ENCODE measurements at places on chromosomes 1 and 21.
A peak's percentile ranks its signal among the peaks of the same experiment; 100 is the strongest.

DNA sequence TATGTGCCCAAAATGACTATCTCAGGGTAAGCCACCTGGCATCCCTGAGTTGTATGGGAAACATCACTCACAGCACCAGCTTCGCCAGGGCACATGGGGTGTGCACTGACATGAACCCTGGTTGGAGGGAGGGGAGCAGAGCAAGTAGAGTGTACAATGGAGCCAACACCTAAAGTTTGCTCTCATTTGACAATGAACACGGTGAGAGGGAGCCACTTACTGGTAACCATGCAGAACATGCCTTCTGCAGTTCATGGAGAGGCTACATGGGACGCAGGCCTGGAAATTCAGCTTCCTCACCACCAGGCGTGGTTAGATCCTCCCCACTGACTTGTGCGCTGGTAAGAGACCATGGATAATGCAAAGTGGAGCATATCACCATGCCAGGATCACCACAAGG, 10.0 kb upstream of the CPLANE2 start:
- DNase-seq, result no peak

GRCh38 chr21:37455504-37455911, 88.9 kb downstream of the DYRK1A start:
- DNase-seq, result no peak

DNA sequence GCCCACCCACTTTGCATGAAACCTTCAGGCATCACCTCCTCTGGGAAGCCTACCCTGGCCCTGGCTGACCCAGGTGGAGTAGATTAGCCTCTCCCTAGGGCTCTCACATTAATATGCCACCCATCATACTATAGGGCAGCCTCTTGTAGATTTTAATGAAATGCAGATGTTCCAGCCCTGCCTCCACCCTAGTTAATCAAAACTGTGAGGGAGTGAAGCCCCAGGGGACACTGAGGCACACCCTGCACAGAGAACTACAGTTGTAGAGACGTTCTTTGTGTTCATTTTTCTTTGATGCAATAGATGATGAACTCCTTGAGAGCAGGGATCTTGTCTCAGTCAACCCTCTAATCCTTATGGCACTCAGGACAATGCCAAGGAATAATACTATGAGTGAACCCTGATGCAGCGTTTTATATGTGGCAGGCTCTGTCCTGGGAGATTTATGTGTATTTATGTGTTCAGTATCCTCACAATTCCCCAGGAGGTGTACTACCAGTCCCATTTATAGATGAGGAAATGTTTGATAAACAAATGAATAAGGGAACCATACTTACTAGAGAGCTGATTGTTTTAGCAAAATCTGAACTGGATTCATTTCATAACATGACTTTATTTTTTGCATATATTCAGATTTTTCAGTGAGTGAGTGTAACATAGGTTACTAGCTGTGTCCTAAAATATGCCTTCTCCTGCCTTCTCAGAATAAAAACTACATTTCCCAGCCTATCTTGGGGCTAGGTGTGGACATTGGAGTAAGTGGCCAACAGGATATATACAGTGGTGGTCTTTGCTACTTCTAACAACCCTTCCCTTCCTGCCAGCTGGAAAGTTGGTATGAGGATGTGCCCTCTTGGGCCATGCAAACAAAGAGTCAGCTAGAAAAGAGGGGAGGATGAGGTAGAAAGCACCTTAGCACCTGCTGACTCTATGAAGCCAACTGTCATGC, 23.5 kb upstream of the PRELP start:
- DNase-seq, result no peak

- no peak for DNase-seq
These were observed 27.8 kb downstream of the IGFN1 start for GRCh38 chr1:201218409-201218808.

DNA sequence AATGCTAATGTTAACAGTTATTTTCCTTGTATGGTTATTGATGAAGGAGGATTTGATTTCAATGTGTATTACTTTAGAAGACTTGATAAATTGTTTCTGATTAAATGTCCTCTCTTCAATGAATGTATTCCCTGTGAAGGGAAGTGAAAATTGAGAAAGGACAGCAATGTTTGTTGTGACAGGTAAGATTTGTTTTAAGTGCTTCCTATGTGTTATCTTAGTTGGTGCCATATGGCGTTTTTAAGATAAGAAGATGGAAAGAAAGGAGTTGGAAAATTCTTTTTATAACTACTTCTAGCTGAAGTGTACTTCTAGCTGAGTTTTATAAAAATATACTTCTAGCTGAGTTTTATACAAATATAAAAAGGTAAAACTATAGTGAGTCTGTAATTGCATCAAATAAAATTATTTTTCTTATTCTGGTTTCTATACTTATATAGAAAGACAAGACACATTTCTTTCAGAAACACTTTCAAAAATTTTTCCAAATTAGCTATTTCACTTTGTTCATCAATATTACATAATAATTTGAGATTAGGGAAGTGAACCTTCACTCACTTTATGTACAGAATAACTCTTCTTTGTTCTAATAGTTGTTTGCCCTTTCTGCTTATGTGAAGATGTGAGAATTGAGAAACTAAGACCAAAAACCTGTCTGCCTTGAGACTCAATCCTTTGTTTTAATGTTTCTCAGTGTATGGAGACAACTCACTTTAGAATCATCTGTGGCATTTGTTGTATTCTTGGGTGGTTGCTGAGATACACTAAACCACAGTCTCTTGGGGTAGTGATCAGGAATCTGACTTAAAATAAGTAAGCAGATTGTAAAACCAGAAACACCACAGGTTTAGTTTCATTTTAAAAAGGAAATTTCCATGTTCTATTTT, 382.9 kb upstream of the B3GALT2 start:
- DNase-seq, result no peak

DNA sequence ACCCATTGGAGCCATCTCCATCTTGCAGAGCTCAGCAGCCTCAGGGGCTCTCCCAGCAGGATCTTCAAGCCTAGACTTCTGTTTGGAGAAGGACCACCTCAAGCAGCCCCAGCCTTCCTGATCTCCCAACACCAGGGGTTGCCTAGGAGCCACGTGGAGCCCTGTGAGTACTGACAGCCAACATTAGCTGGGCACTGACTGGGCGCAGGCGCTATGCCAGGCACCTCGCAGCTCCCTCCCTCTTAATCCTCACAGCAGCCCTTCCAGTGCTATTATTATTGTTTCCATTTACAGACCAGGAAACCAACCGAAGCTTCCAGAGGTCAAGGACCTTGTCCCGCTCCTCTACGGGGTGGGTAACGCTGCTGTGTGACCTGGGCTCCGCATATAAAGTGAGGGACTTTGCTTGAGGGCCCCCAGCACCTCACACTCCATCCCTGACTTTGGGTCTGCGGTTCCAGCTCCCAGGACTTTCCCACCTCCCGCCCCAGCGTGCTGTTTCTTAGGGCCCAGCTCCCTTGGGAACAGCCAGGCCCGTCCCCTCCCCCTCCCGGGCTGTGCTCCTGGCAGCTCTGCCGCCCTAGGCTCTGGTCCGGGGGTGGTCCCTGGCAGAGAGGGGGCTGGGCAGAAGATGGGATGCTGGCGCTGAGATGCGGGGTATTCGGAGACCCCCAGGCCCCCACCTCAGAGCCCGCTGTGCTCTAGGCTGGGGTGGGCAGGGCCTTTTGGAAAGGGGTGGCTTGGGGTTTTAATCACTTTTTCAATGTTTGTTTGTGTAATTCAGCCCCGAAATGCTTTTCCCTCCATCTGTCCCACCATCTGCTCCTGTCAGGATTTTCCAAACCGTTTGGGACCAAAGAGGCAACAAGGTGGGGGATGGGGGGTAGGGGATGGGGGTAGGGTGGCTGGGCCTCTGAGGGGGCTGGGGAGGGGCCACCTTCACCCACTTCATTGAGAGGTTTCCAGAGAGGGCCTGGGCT, 4.1 kb upstream of the HPCA start:
- DNase-seq, result no peak

DNA sequence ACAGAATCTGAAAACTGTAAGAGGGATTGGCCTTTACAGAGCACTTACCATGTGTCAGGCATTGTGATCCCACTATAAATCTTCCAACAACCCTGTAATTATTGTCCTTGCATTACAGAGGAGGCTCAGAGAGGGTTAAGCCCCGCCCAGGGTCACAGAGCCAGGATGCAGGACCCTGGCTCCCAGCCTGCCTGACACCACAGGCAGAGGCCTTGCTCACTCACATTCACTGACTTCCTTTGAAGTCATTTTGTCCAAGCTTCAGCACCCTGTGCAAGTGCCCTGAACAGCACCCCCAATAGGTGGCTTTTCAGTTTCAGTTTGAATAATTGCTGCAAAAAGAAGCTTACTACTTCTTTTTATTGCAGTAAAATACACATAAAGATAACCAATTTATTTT, 256.8 kb upstream of the NFIA start:
- DNase-seq, result no peak

DNA sequence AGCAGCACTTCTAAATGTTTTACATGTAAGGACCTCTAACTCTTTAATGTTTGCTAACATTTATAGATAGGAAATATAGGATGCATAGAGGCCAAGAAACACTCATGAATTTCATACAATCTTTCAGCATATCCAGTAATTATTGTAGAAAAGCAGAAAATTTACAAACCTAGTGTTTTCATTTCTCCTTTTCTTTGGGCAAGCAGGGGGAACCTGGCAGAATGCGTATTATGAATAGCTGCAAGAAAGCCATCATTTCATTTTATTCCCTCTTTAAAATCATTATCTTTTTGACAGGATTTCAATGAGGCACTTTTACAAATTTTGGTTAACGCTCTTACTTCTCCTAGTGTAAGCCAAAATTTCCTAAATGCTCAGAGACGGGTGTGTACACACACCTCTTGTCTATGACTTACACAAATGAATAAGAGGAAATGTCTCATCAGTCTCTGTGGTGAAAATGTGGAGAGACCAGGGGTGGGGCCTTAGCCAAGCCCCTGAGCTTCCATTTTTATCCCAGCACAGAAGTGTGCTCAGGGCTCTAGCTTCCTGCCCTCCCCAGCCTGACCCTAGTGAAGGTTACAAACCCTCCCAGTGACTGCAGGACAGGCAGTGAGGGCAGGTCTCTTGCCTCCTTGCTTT, 91.6 kb downstream of the LRRC8C start:
- peak; percentile 40 for DNase-seq

- no peak for DNase-seq
These were observed 144.6 kb downstream of the GALNT2 start for GRCh38 chr1:230211436-230212145.

DNA sequence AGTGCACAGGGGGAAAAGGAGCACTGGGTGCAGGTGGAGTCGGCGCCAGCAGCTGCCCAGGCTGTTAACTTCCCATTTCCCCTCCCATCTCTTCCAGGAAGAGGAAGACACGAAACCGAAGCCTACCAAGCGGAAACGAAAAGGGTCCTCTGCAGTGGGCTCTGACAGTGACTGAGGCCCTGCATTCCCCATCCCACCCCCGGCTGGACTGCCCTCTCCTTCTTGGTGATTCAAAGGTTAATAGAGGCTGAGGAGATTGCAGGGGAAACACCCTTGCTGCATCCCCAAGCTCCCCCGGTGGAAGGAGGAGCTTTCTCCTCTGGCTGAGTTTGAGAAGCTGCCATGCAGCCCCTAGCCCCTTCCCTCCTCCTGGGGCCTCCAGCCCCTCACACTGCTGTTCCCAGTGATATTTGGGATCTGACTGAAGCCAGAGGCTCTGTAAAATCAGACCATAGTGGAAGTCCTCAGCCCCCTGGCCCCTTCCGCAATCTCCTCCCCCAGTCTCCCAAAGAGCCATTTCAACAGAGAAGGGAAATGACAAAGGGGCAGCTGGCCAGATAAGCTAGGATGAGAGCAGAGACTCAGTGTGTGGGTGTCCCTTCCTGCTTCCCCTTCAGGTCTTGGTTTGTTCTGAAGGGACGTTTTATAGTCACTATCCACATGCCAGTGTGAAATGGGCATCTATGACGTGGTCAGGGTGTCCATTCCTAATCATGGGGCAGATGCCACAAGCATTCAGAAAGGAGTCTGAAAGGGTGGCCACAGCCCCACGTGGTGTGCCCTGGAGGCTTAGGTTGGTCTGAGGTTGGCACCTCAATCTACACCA, 1.9 kb upstream of the SLC27A3 start:
- no peak for DNase-seq

DNA sequence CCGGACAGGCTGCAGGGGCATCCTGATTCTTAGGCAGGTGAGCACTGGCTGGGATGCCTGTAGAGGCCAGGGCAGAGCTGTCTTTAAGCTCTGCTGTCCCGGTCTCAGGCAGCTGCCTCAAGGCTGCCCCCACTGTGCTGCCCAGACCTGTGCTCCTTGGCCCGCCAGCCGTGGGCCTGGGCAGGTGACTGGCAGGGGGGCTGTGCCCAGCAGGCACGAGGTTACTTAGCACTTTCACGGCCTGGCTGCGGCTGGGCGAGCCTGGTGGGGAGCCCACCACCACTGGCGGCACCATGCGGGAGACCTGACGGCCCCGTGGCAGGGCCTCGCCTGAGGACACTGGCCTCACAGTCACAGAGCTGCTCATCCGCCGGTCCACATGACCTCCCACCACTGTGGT, 8.2 kb downstream of the CRYBG2 start:
- DNase-seq, result no peak

DNA sequence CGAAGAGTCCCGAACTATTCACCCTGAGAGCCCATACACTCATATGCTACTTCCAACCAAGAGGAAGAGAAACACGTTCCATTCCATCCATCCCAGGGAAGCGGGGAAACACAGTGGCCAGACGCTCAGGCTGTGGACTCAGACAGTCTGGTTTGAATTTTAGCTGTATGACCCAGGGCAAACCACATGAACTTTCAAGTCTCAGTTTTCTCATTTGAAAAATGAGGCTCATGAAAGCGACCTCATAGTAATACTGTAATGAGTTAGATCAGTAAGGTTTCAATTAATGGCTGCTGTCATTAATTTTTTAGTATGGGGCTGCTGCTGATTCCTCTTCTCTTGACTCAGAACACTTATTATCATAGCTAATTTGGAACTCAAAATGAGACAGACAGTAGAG, 1.5 kb downstream of the FCRL4 start:
- DNase-seq, result no peak

DNA sequence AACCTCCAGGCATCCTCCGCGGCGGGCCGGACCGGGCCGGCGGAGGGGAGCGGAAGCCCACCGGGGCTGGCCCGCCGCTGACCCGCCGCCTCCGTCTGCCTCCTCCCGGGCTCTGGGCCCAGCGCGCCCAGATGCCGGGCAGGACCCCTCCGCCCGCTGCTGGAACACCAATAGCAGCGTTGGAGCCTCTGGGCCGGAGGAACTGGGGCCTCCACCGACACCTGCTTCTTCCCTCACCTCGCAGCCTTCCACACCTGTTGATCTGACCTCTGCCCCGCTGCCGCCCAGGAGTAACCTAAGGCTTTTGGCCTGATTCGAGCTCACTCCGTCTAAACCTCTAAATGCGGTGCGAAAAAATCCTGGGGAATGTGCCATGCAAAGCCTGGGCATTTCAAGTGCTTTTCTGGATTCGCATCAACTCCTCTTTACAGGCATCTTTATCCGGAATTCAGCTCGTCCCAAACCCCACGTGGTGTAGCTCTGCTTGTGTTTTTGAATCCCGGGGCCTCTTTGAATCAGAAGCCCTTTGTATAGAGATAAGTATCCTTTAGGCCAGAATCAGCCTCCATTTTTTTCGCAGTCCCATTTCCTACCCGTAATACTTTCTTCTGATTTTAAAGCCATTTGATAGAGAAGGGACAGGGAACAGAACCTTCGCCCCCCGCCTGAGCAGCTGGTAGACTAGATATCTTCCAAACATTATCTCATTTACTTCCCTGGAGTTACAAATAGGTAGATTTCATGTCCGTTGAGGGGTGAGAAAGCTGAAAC, 680 bp upstream of the CNN3 start:
- DNase-seq, result no peak

Measured in epithelial cell of prostate (primary cell).